ENCODE measurements at places on chromosomes 16 and 17.

DNA sequence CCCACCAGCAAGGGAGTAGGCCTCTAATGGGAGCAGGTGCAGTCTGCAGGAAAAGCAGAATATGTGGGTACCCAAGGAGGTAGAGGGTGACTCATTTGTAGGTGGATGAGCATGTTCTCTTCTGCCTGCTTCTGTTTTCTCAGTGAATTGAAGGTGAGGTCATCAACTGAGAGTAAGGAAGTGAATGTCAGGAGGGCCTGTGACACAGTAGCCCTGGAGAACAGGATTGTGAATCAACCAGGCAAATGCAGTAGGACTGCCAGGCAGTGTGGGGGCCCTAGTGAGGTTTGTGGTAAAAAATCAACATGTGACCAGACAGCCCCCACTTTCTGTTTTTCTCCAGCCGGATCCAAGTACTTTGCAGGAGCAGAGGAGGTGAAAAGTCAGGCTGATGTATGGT, 150.5 kb upstream of the SOX9 start:
- DNase-seq: no peak

DNA sequence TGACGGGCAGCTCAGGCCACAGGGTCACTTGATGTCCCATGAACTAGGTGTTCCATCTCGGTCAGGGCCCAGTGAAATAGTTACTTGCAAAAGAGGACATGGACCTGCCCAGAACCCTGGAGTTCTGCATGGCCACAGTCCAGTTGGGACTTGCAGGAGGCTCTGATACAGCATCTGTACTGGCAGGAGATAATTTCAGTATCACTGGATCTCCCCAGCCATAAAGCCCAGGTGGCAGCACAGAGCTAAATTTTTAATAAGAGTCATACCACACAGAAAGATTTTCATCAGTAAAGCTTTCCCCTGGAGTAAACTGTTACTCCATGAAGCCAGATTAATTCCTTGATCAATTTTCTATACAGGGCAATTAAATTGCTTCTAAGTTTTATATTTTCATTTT, 18.0 kb upstream of the SLC16A5 start:
- DNase-seq: no peak

- no peak for DNase-seq
Observed at GRCh38 chr17:82933911-82934310, 94.1 kb upstream of the ZNF750 start.

GRCh38 chr17:74999523-74999922, 12.1 kb downstream of the CDR2L start:
- no peak for DNase-seq

GRCh38 chr17:13492737-13493122, 109.0 kb downstream of the HS3ST3A1 start:
- no peak for DNase-seq

DNA sequence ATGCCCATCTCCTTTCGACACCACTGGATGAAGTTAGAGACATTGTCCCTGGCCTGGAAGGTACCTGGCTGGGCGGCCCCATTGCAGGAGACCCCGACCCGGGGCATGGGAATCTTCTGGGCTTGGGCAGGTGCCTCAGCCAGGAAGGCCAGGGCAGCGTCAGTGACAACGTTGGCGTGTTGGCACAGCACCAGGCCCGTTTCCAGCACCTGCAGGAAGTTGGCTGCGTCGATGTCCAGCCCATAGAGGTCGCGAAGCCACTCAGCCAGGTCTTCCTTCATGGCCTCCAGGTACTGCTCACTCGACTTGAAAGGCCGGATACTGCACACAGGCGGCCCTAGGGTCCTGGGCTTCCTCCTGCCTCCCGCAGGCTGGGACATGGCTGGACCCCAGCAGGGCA, 568 bp downstream of the GAS2L2 start:
- no peak for DNase-seq

All from DMS 273 treated with DMSO at 0.1 percent for 48 hours (cell line).